Calu3 (cell line): ENCODE measurements at places on chromosomes 11 and 22. TPM values are rescaled to one million over a fixed set of nuclear protein-coding genes. Genes with fewer than 3 reads are reported as not detected.

Gene HEPN1
- total RNA-seq, result not detected in 2 replicates

Gene NPAS4
- not detected in 2 replicates for total RNA-seq

Gene TRIM64C
- total RNA-seq, result not detected in 2 replicates

Gene SLC22A24
- not detected in 2 replicates for total RNA-seq

Gene SLC1A2
- 0.37 and 0.40 TPM in 2 replicates for total RNA-seq

Gene SMC1B
- not detected in 2 replicates for total RNA-seq

Gene CST6
- 21.5 and 27.2 TPM in 2 replicates for total RNA-seq

Gene MIOX
- 0.45 TPM in 1 of 2 replicates, not detected in the other for total RNA-seq

Gene LRRC74B
- not detected in 2 replicates for total RNA-seq

Gene EWSR1
- total RNA-seq, result 368 and 374 TPM in 2 replicates

Gene C1QTNF5
- total RNA-seq, result not detected in 2 replicates

Gene C11orf52
- 6.2 and 7.9 TPM in 2 replicates for total RNA-seq

Gene MRGPRX4
- not detected in 2 replicates for total RNA-seq

Gene ZPR1
- 34.5 and 41.5 TPM in 2 replicates for total RNA-seq

Gene TEX12
- not detected in 2 replicates for total RNA-seq

DNA sequence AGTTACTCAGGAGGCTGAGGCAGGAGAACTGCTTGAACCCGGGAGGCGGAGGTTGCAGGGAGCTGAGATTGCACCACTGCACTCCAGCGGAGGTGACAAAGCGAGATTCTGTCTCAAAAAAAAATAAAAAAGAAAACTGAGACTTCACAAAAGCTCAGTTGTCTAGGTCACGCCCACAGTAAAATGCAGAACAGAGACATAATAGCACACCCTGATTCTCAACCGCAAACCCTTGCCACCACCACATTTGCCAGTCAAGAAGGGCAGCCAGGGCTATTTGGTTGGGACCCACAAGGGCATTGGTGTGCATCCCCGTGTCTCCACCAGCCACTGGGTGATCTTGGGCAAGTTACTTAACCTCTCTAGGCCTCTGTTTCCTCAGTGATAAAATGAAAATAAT, 25.4 kb downstream of the CREB3L1 start:
- DNase-seq, result no peak

DNA sequence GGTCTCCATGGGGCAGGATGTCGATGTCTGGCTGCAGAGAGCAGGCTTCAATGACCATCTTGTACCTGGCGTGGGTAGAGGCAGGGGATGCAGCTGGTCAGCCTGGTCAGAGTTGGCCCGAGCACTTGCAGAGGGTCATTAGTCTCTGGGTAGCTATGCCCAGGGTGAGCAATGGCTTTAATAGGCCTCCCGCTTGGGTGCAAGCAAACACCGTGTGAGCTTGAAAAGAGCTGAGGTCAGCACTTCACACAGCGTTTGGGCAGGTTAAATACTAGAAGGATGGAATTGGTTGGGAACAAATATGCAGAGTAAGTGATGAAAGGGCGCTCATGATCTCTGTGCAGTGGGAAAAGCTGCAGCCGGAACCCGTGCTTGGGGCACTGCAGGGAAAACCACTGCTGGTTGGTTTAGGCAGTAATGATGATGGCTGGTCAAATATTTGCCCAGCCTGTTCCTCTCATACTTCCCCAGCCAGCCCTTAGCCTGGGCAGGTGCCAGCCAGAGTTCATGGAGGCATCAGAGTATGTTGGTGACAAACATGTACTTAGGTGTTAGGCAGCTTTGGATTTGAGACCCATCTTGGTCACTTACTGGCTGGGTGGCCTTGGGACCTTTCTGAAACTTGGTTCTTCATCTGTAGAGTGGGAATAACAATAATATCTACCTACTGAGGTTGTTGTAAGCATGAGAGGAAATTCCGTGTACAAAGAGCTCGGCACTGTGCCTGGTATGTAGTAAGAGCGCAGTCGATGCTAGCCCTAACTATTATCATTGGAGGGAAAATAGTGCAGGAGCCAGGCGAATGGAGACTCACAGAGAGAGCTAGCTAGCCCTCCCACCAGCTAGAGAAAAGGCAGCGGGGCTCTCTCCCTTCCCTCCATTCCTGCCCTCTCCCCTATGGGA, 25.2 kb upstream of the KCNJ11 start:
- no peak for DNase-seq

GRCh38 chr11:16632295-16633200, 105.9 kb upstream of the C11orf58 start:
- peak; percentile 28 for DNase-seq

- no peak for DNase-seq
These were observed 181.1 kb upstream of the SESN3 start for GRCh38 chr11:95412074-95412473.

GRCh38 chr22:19037282-19038163, 84.7 kb downstream of the DGCR2 start:
- DNase-seq, result no peak

DNA sequence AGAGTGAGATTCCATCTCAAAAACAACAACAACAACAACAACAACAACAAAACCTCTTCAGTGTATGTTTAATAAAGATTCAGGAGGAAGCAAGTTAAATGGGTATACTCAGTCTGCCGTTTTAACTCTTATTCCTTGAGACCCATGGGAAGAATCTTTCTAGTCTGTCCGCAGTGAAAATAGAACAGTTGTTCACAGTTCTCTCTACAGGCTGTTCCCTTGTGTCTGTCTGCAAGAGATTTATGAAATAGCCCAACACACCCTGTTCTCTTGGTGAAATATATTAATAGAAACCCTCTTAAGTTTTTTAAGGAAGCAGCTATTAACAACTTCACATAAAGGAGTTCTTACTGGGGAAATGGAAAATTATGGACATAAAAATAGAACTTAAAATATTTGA, 682.2 kb upstream of the RAG2 start:
- no peak for DNase-seq

GRCh38 chr22:23789638-23790037, 2.9 kb downstream of the SMARCB1 start:
- DNase-seq, result no peak

DNA sequence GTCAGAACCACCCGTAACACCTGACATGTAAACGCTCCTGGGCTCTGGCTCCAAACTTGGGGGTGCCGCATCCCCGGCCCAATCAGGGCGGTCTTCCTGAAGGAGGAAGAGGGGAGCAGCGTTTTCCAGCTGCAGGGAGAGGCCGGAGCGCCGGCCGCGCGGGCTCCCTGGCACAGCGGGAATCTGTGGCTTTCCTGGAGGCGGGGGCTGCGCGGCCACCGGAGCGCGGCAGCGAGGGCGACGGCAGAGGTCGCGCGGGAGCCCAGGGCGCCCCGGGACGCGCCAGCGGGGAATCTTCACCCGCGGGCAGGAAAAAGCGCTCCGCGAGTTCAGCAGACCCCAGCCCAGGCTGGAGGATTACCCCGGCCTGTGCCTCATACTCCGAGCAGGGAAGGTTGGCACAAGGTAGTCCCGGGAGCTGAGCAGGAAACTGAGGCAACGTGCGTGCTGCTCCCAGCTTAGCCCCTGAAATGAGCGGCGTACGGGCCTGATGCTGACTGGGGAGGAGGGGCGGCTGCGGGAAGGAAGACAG, 600 bp upstream of the ESAM start:
- DNase-seq, result no peak

GRCh38 chr22:45455212-45455611, 41.7 kb downstream of the RIBC2 start:
- DNase-seq, result no peak

- peak; percentile 77 for DNase-seq
These were observed 55.3 kb upstream of the CCDC188 start for GRCh38 chr22:20205964-20206708.

DNA sequence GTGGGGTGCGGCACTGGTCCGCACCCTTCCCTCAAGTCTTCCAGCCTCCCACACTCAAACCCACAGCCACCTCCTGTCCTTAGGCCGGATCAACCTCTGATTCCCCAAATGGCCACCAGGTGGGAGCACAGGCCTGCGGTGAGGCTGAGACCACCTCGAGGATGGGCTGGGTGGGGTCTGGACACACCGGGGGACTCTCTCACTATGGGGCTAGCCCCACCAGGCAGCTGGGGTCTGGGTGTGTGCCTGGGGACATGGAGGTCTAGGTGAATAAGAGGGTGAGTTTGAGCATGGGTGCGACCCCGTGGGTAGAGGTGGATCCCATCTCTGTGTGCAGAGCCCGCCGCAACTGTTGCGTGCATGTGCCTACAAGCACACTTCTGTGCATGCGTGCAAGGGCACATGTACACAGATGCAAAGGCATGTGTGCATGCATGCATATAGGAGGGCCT, 32.6 kb downstream of the MYO18B start:
- peak; percentile 22 for DNase-seq

GRCh38 chr11:43818220-43818619, 62.4 kb upstream of the ALKBH3 start:
- no peak for DNase-seq

GRCh38 chr22:26367402-26368245, 61.4 kb upstream of the ASPHD2 start:
- DNase-seq, result peak; percentile 59

DNA sequence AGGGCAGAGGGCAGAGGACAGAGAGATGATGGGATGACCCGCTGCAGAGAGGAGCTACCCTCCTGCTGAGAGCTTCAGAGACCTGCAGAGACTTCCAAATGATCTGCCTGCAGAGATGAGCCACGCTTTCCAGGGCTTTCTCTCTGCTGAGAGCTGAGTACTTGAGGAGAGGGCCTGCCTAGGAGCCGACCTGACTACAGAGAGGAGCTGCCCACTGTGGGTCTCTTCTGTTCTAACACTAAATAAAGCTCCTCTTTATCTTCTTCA, 45.9 kb upstream of the SC5D start:
- DNase-seq, result no peak

DNA sequence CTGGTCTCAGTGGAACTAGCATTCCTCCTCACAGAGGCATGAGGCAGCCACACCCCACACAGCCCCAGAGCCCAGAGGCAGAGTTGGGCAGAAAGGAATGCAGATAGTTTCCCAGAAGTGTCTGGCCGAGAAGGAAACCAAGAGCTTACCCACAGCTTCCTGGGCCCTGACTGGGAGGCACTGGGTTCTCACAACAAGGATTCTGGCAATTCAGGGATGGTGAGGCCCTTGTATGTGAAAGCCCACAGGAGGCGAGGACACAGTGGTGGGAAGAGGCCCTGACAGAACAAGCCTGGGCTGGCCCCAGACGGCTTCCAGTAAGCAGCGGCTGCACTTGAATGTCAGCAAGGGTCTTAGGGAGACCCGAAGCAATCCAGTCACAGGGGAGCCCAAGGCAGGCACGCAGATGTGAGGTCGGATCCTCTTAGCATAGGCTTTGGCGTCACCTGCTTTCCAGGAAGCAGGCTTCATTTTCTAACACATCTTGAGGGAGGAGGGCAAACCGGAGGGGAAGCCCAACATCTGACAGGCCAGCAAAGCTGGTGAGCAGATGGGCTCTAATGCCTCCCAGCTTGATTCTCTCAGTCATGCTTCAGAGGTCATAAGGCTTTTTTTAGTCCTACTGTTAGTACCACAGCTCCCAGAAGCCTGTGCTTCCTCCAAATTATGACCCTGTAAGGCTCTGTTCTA, 78.3 kb upstream of the AKIP1 start:
- peak; percentile 61 for DNase-seq

GRCh38 chr11:14977101-14977880, 5.1 kb upstream of the CALCA start:
- no peak for DNase-seq

- no peak for DNase-seq
These were observed 104.3 kb downstream of the SPATA19 start for GRCh38 chr11:133740963-133741362.

GRCh38 chr22:33835265-33835664, 85.0 kb downstream of the LARGE1 start:
- DNase-seq, result no peak

DNA sequence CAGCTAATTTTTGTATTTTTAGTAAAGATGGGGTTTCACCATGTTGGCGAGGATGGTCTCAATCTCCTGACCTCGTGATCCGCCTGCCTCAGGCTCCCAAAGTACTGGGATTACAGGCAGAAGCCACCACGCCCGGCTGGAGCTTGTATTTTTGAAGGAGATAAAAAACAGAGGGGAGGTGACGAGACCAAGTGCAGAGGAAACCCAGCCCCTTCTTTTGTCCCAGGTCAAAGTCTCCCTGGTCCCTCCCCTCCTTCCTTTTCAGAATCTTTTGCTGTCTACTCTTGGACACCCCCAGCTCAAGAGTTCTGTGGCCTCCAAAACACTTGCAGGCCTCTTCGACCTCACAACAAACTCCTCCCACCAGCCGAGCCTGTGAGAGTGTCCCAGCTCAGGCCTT, 12.2 kb upstream of the TMEM184B start:
- DNase-seq, result no peak

GRCh38 chr11:122141725-122142124, 25.7 kb upstream of the BLID start:
- no peak for DNase-seq

GRCh38 chr11:78149646-78150045, 10.2 kb upstream of the ALG8 start:
- no peak for DNase-seq

GRCh38 chr11:44823006-44823405, 96.2 kb downstream of the TSPAN18 start:
- DNase-seq, result no peak

DNA sequence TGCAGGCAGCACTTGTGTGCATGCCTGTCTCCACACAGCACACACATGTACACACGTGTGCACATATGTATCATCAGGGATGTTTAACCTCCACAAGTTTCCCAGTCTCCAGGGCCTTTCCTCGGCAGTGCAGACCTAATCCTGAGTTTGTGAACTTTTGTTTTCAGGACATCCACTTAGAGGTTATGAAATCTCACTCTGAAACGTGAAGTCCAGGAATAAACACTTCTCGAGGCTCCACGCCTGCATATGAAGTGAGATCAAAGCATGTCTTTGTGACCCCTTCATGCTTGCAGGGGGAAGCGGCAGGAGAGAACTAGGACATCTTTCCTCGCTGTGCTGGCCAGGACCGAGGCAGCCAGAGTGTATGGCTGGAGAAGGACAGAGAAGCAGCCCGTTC, 3.1 kb downstream of the SHISAL1 start:
- no peak for DNase-seq

DNA sequence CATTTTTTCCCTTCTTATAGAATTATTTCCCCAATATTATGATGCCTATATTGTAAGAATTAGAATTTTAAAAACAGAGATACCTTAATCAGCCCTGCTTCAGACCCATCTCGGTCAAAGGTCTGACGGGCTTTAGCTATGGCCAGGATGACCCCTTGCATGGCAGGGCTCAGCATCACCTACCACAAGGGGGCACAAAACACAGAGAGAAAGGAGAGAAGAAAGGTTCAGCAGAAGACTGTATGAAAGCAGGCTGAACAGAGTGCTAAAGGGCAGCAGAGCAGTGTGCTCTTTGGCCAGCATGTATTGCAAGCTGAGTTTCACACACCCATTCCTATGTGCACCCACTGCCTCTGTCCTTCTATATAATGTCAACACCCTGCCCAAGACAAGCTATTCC, 26.8 kb downstream of the CLDN25 start:
- DNase-seq, result peak; percentile 34

- DNase-seq, result no peak
These were observed 1200.5 kb downstream of the BRD1 start for GRCh38 chr22:48627203-48627602.

- no peak for DNase-seq
These were observed 1.1 kb downstream of the DHCR7 start for GRCh38 chr11:71446942-71447688.

DNA sequence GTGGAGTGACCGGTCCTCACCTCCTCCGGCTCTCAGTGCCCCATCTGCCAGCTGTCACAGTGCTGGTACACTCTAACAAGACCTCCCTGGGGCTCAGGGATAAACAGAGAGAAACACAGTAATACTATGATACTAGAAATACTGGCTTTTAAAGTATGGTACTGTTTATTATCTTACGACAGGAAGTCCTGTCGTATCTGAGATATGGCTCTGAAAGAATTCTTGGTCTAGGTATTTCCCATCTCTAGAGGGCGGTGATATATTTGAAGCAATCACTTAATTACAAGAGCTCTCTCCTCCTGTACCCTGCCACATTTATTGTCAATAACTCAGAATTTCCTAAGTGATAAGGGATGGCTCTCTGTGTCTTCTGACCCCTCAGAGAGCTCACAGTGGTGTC, 119.1 kb downstream of the RRM1 start:
- no peak for DNase-seq
